Body of pancreas (tissue), 4 donors: ENCODE measurements at places on chromosomes 3 and 15. TPM values are rescaled to one million over a fixed set of nuclear protein-coding genes. Genes with fewer than 3 reads are reported as not detected.

DNA sequence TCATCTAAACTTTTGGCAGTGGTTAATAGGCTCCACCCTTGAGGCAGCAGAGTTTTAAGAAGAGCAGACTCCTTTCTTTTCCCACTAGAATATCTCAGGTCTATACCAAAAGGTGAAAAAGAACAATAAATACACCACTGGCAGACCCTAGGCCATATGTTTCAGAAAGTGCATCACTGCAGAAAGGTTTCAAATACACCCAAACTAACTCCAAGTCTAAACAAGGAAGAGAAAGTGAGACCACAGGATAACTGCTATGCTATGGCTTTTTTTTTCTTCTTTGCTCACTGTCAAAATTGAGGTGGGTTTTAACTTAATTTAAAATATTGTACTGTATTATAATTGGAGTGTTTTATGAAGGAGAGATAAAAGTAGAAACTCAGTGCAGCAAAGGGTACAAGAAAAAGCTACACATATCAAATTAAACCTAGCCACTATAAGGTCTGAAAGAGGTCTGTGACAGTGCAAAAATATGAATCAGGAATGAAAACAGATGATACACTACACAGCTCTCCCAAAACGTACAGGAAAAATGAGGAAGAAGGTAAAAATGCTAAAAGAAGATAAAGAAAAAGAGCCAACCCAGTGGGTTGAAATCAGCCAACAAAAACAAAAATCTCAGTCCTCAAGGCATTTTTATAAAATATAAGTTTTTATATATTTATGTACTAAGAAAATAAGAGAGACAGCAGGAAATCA lies 8.4 kb downstream of the SNX4 start:
- DNase-seq, result no peak

DNA sequence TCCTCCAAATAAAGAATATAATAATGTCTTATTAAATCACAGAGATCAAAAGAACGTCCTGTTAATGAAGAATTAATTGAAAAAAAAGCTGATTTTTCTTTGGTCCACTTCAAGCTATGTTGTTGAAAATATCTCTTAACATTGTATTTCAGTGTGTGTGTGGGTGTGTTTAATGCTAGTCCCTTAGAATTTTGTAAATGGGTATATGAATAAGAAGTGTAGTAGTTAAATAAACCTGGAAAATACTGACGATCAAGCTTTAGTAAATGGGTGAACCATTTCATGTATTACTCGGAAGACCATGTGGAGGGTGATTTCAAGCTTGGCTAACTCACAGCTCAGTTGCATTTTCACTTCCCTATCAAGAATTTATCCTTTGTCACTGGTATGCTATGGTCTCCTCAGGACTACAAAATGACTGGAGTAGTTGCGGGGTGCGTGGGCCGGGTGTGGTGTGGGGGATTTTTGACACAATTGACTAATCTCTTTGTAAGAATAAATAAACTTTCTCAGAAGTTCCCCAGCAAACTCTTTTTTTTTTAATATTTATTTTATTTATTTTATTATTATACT lies 586.4 kb downstream of the GRM7 start:
- DNase-seq, result no peak

DNA sequence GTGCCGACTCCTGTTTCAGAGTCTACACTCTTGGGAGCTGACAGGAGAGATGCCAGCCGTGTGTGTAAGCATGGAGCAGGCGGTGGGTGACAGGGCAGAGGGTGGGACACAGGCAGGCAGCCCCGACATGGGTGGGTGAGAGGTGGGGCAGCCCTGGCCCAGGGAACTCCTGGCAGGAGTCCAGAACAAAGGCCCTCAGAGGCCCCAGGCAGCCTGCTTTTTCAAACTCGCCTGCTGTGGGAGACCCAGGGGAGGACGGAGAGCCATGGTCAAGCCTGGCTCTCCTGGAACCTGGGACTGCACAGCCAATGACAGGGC lies 29.3 kb upstream of the SLC41A3 start:
- peak; percentile 9 for DNase-seq

DNA sequence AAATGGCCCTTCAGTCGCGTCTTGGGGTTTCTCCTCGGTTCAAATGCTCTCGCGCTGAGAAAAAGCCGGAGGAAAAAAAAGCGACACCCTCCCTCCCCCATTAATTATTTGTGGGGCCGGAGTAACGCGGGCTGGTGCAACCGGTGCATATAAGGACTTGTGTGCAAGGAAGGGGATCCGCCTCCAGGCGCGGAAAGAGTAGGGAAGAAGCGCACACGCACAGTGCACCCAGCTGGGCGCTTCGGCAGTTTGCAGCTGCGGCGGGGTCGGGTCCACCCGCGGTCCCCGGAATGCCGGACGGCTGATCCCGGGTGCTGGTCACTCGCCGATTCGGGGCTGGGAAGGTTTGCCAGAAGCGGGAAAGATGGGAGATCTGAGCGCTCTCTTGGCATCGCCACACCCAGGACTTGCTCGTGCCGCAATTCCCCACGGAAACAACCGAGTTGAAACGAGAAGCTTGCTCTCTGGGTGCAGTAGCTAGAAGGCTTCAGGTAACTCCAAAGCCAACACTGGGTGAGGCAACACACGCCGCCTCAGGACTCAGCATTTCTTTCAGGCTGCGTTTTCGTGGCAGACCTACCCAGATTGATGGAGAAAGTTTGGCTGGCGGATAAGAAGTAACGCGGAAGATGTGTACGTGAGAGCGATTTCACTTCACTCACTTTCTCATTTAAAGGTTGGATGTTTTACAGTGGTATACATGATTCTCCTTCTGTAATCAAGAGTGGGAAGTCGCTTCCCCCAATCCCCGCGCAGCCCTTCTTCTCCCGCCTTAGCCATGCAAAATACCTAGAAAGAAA lies 720 bp upstream of the TNIK start:
- peak; percentile 57 for DNase-seq

- DNase-seq, result no peak
Observed at GRCh38 chr3:67361323-67361722, 293.1 kb downstream of the SUCLG2 start.

Gene UCN2
- not detected for total RNA-seq

DNA sequence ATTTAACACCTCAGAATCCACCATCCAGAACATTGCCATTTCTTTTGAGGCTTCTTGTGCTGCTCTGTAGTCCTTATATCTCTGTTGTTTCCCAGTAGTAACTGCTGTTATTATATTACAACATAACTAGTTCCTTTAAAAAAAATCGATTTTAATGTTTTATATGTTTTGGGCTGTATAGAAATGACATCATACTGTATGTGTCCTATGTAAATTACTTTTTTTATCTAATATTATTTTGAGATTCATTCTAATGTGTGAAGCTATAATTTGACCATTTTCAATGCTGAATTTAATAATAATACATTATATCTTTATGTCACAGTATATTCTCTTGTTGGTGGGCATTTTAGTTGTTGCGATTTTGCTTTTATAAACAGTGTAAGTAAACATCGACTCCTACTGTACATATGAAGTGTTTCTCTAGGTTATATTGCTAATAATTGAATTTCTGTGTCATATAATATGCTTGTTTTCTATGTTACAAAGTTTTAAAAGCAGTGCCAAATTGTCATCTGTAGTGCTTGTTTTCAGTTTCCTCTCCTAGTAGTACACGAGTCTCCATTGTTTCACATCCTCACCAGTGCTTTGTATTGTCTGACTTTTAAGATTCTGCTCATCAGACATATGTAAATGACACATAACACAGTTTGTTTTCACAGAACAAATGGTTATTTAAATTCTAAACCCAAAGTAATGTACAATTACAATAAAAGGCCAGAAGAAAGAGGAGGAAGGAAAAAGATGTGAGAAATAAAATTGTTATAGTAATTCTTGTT lies 172.0 kb upstream of the LRRFIP2 start:
- DNase-seq, result no peak

Gene SH2D7
- total RNA-seq, result not detected

- DNase-seq, result no peak
Observed at GRCh38 chr15:62824111-62825015, 218.2 kb upstream of the TPM1 start.

GRCh38 chr3:64056606-64057180 lies 33.4 kb upstream of the PSMD6 start:
- DNase-seq, result no peak

Gene BMF
- 4.3 TPM for total RNA-seq

Gene PCBP4
- 24.7 TPM for total RNA-seq

Gene FAM81A
- total RNA-seq, result under 0.01 TPM

Gene MME
- total RNA-seq, result 3.4 TPM

DNA sequence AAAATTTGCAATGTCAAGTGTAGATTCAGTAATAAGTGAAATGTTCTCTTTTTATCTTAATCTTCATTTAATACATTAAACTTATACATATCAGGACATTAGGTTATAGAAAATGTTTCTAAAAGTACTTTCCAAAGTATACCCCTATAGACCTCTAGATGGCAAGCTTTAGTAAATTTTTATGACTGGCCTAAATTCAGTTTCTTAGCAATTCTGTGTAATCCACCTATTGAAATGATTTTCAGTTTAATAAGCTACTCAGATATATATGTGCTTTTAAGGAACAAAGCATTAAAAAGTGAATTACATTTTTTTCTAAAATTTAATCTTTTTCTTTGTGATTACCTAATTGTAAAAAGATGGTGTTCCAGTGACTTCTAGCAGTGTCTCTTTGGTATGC lies 342.2 kb downstream of the GBE1 start:
- no peak for DNase-seq

DNA sequence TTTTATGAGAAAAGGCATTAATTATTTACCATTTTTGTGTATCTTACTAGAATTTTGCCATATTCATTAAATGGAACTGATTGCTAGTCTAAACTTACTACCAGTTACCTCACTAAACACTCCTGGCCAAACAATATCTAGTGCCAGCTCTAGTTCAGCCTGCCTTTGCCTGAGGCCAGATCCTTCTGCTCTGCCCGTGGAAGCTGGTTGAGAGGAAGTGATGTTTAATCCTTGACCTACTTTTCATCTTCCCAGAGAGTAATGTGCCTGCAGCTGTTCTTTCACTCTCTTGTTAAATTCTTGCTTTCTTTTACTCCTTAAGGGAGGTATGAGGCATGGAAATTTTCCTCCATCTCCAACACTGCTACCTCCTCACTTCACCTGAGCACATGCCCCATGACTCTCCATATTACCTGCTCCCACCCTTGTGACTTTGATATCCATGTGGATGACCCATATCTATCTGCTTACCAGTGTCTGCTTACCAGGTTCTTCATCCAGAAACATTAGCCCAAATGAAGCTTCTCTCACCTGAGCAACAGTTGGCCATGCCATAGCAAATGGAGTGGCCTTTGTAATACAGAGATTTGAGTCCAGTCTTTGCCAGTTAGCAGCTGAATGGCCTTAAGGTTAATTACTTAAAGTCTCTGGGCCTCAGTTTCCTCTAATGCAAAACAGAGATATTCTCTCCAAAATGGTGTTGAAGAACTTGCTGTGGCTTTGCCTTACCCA lies 53.4 kb downstream of the UBE2E1 start:
- peak; percentile 28 for DNase-seq

GRCh38 chr3:160828880-160829279 lies 72.8 kb downstream of the PPM1L start:
- no peak for DNase-seq

Gene C3orf33
- total RNA-seq, result 4.9 TPM

DNA sequence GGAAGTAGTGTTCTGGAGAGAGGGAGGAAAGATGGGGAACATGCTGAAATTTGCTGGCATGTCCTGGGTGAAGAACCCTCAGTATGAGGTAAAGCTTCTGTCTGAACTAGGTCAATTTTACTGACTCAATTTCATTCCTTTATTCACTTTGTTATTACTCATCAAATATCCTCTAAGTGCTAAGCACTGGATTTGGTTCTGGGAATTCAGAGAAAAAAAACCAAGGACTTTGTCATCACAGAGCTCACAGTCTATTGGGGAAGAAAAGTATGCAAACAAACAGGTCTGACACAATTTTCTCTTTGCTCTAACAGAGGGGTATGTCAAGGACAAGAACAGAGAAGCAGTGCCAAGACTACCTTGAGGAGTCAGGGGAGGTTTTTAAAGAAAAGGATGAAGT lies 68.0 kb downstream of the TFG start:
- no peak for DNase-seq

DNA sequence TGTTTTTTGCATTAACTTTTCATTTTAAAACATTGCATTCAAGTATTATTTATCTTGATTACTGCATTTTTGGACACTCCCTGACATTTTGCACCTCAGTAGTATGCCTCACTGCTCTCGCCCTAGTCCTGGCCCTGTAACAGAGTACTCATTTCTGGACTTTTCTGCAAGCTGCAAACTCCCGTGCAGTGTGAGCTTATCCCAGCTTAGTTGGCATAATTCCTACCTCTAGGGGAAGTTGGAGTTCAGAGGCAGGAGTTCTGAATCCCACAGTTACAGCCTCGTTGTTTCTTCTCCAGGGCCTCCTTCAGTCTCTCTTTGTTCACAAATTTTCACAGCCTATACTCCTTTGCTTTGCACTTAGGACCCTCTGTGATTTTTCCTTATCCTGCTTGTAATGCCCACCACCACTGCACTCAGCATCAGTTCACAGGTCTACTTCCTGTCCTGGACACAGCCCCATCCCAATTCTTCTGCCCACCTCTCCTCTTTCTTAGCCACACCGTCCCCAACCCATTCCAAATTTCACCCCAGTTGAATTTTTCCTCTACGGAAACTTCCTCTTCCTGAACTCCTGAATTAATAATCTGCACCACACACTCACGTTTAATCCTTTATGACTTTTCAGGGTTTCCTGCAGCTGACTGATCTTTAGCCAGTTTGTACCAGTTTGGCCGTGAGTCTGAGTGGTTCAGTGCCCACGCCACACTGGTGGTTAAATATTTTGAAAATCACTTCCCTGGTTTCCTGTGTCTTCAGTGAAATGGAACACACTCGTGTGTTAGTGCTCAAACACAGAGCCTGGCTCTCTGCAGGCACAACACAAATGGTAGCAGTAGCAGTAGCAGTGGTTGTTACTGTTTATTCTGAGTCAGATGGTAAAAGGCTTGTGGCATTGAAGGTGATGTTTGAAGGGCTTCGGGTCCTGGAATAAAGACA lies 6.3 kb upstream of the CTSH start:
- DNase-seq, result no peak

Gene SKOR1
- total RNA-seq, result 0.78 TPM

GRCh38 chr3:40267937-40268724 lies 41.4 kb upstream of the EIF1B start:
- DNase-seq, result no peak

Gene MLF1
- 8.3 TPM for total RNA-seq

DNA sequence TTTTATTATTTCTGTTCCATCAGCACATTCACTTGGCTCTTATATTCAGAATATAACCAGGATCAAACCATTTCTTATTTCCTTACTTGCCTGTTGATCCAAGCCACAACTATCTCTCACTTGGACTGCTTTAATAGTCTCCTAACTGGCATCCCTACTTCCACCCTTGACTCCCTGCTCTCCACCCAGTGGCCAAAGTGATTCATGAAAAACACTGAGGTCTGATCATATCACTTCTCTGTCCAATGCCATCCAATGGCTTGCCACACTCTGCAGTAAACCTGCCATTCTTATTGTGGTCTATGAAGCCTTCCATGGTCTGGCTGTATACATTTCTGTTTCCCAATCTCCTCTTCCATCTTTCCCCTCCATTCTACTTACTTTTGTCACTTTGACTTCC lies 576.1 kb downstream of the PDCD6IP start:
- DNase-seq, result no peak

DNA sequence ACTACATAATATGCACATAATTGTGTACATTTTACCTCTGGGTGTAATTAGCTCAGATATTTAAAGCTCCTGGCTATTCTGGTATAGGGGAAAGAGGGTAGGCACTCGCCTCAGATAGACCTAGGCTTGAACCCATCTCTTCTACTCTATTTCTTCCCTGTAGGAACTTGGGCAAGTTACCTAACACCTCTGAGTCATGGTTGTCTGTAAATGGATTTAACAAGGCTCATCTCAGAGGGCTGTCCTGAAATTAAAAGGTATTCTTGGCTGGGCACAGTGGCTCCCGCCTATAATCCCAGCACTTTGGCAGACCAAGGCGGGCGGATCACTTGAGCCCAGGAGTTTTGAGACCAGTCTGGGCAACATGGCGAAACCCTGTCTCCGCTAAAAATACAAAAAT lies 30.7 kb downstream of the NANOGP8 start:
- DNase-seq, result no peak
